ENCODE measurements at places on chromosomes 16 and 17. TPM values are rescaled to one million over a fixed set of nuclear protein-coding genes. Genes with fewer than 3 reads are reported as not detected.

- no peak for DNase-seq
Measured at GRCh38 chr17:77089124-77089490, 51.7 kb upstream of the SEC14L1 start.

The TBC1D26 gene
- 0.15 TPM for polyA plus RNA-seq

The TPSD1 gene
- polyA plus RNA-seq: not detected

DNA sequence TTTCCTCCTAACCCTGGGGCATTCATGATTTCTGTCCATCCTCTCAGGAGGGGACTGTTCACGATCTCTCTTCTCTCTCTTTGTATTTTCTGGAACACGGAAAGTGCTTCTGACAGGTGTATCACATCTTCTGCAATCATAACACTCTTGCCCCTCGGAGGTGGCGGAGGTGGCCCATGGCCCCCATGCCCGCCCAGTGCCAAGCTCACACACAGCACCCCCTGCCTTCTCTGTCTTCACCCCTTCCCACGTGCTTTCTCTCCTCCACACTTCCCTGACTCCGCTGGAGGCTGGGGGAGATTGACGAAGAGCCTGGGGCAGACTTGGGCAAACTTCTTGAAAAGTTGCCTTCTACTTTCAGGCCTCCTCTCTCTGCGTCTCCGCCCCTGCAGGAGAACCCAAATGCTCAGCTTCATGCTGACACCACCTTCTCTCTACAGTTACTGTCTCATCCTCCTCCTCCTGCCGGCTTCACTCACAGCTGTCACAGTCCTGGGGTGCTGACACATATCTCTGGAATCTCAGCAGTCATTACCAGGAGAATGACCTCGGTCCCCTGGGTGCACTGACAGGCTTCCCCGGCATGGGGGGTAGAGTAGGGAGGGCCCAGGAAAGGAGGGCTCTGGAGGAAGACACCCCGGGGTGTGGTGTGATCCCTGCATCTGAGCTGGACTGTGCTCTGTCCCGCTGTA lies 127.1 kb downstream of the ENGASE start:
- DNase-seq: no peak

The TP53TG3C gene
- polyA plus RNA-seq: not detected

DNA sequence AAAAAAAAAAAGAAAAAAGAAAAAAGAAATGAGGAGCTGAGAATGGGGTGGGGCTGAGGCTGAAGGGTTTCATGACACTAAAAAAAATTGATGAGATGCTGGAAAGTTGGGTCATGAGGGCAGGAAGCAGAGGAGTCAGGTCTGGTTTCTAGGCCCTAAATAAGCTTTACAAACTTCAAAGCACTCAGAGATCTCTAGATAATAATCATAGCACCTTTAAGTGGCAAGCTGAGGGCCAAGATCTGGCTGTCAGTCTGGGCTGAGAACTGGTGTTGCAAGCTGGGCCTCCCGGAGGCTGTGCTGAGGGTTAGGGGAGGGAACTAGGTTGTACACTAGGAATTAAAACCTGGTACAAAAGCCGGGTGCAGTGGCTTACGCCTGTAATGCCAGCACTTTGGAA lies 6.4 kb downstream of the ZNF764 start:
- DNase-seq: peak; percentile 70

GRCh38 chr17:9308069-9308468 lies 267.6 kb downstream of the STX8 start:
- DNase-seq: no peak

The KRT16 gene
- not detected for polyA plus RNA-seq

GRCh38 chr17:41520821-41521521 lies 2.3 kb upstream of the KRT15 start:
- no peak for DNase-seq

The ZFPM1 gene
- 2.1 TPM for polyA plus RNA-seq

- no peak for DNase-seq
Measured at GRCh38 chr17:79473111-79473875, 137.6 kb downstream of the RBFOX3 start.

DNA sequence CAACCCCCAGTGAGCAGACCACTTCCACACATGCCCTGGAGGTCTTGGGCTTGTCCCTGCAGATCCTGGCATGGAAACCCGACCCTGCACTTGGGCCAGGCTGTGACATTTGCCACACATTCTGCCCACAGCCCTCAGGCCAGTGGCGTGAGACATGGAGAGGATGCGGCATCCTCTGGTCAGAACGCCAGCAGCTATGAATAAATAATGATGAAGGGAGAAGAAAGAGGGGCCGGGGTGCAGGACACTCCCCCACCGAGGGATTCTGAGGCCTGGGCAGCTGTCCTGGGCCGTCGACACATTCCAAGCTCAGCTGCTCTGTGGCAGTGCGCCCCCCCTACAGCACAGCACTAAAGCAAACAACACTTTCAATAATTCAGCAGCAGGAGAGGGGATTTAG lies 148.8 kb downstream of the ENGASE start:
- peak; percentile 32 for DNase-seq

The IL34 gene
- polyA plus RNA-seq: 0.42 TPM

The RAB11FIP3 gene
- 48.8 TPM for polyA plus RNA-seq

The GAS2L2 gene
- 1.8 TPM for polyA plus RNA-seq

The FZD2 gene
- 36.7 TPM for polyA plus RNA-seq

The CA7 gene
- not detected for polyA plus RNA-seq

The TMEM92 gene
- 6.4 TPM for polyA plus RNA-seq

GRCh38 chr17:28711723-28712031 lies at the start of gene PROCA1:
Gene PROCA1, minus strand, starts transcription at chr17:28711888. Its CDS starts 228 bp downstream, at chr17:28711660.
- DNase-seq: no peak
